GM12891 (cell line): ENCODE measurements at places on chromosomes 6 and 20.
A peak's percentile ranks its signal among the peaks of the same experiment; 100 is the strongest.

- no peak for DNase-seq
Observed at GRCh38 chr6:29510746-29511300, 23.1 kb upstream of the MAS1L start.

DNA sequence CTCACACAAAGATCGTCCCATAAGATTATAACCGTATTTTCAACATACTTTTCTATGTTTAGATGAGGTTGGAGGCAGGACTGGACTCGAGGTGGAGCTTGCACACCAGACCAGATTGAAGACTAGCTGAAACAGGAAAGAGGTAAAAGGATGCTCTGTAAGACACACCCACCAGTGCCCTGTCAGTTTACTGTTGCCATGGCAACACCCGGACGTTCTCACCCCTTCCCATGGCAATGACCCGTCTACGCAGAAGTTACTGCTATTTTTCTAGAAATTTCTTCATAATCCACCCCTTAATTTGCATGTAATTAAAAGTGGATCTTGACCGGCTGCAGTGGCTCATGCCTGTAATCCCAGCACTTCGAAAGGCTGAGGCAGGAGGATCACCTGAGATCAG is 13.6 kb upstream of the SRSF6 start:
- DNase-seq = no peak

GRCh38 chr6:127178746-127179145 is 60.3 kb downstream of the RSPO3 start:
- DNase-seq = no peak

- DNase-seq = no peak
Observed at GRCh38 chr6:130907687-130908086, 80.5 kb downstream of the SMLR1 start.

- no peak for DNase-seq
Observed at GRCh38 chr6:51526922-51527321, 560.5 kb downstream of the PKHD1 start.

DNA sequence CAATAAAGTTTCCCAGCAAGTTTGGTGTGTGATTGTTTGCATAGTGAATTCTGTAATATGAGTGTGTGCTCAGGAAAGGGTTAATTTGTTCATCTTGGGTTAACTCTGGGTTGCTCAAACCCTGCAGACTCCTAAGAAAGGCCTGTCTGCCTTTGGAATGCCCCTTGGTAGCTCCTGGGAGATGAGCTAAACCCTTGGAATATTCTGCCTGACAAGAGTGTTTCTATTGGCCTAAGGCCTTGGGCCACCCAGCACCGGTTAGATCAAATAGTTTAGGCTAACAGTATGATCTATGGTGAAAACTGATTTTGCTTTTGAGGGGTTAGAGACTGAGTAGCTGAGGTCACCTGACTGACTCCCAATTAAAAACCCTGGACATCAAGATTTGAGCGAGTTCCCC is 248.3 kb downstream of the GRM1 start:
- DNase-seq = no peak

- DNase-seq = no peak
Observed at GRCh38 chr20:31675828-31676608, 38.3 kb downstream of the COX4I2 start.

DNA sequence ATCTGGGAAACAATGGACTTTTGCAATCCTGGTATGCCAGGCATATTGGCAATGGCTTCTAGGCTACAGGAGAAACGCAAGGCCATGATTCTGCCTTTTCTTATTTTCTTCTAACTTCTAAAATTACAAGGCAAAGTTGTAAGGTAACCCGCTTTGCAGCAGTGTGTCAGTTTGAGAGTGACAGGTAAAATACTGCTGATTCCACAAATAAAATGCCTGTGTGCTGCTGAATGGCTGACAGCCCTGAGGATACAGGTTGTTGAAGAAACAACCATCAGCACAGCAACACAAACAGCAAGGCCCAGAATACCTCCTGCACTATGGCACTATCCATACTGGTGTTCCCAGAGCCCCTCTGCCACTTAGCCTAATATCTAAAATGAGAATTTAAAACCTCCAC is 37.1 kb downstream of the SLC17A1 start:
- DNase-seq = no peak

DNA sequence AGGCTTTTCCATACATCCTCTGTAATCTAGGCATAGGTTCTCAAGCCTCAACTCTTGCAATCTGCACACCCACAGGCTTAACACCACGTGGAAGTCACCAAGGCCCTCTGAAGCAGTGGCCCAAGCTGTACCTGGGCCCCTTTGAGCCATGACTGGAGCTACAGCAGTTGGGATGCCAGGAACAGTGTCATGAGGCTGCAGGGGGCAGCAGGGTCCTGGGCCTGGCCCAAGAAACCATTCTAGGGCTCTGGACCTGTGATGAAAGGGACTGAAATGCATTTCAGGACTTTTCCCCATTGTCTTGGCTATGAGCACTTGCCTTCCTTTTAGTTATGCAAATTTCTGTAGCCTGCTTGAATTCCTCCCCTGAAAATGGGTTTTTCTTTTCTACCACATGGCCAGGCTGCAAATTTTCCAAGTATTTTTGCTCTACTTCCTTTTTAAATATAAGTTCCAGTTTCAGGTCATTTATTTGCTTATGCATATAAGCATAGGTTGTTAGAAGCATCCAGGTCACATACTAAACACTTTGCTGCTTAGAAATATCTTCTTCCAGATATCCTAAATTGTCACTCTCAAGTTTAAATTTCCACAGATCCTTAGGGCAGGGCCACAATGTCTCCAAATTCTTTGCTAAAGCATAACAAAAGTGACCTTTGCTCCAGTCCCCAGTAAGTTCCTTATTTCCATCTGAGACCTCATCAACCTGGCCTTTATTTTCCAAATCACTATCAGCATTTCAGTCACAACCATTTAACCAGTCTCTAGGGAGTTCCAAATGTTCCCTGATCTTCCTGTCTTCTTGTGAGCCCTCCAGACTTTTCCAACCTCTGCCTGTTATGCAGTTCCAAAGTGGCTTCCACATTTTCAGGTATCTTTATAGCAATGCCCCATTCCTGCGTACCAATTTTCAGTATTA is 48.6 kb upstream of the CD2AP start:
- no peak for DNase-seq

DNA sequence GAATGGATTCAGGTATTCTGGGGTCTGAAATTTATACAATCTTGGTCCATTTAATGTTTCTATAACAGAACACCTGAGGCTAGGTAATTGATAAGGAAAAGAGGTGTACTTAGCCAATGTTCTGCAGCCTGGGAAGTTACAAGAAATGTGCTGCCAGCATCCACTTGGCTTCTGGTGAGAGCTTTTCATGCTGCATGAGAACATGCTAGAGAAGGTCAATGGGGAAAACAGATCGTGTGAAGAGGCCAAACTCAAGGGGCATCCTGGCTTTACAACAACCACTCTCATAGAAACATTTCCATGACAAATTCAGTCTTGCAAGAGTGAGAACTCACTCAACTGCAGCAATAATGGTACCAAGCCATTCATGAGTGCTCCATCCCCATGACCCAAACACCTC is 16.8 kb downstream of the IL22RA2 start:
- no peak for DNase-seq

GRCh38 chr20:20549267-20549612 is 163.2 kb downstream of the RALGAPA2 start:
- no peak for DNase-seq

DNA sequence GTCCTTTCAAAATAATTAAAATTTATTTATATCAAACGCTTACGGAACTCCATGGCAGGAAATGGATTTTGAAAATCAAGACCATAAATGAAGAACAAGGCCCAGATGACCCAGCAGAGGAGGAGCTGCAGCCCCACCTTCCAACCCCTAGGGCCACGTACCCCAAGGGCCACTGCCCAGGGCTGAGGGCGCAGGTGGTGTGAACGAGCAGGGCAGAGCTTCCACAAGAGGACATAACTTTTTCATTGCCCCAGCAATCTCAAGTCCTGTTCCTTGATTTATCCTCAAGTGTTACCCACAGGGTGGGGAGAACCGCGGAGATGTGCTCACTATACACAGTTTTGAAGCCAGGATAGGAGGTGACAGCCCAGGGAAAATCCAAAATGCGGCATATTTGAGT is 42.8 kb downstream of the PSMG4 start:
- DNase-seq = no peak

GRCh38 chr6:158032354-158032733 is 50.7 kb downstream of the SYNJ2 start:
- DNase-seq = no peak

DNA sequence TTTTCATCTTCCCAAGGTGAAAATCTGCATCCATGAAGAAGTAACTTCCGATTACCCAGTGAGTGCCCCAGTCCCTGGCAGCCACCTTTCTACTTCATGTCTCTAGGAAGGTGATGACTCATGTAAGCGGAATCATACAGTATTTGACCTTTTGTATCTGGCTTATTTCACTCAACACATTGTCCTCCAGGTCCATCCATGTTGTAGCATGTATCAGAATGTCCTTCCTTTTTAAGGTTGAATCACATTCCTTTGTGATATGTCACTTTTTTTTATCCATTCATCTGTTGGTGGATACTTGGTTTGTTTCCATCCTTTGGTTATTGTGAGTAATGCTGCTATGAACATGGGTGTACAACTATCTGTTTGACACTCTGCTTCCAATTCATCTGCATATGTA is 176.3 kb upstream of the CDYL start:
- DNase-seq = no peak

DNA sequence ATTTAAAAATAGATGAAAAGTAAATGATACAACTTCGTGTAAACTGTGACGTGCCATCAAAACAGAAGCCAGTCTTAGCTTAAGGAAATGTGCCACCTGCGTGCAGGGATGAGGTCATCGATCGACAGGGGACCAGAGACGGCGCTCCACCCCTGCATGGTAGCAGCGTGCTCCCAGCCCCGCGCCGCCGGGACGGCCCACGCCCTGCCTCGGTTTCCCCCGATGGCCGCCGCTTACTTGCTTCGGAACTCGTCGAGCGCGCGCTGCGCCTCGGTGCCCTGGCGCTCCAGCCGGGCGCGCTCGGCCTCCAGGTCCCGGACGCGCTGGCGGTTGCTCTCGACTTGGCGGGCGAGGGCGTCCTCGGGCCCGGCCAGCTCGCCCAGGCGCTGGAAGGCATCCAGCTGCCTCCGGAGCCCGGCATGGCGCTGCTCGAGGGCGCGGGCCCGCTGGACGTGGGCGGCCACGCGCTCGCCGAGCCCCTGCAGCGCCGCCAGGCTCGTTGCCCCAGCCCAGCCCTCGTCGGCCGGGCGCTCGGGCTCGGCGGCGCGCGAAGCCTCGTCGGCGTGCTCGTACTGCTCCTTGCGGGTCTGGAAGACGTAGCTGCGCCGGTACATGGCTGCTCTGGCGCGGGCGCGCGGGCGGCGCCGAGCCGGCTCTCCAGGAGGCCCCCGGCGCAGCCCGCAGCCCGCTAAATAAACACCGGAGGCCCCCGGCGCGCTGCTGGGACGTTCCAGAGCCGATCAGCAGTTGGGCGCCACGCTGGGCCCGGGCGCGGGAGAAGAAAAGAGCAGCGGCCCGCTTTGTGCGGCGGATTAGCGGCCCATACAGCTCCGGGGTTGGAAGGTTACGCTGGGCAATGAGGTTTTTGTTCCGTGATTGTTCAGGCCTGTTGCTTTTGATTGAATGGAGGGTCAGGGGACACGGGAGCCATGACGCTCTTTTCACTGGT is at the start of gene BFSP1:
BFSP1 (minus strand) TSS at position 664 of the 949 bp plus-strand sequence; CDS start at position 614, 50 bp downstream.
- DNase-seq = peak; percentile 43

DNA sequence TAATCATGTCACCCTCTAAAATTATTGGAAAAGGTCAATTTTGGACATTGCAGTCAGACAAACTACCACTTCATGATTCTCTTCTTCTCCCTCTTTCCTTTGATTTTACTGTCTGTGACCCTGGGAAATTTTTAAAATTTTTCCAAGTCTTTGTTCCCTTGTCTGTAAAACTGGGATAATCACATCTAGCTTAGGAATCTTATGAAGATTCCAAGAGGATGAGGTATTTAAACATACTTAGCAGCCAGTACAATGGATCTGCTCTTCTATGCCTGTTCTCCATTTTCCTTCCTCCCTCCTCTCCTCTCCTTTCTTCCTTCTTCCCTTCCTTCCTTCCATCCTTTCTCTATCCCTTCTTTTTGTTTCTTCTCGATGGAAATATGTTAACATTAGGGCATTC is 651.6 kb upstream of the MARCKS start:
- DNase-seq = no peak

DNA sequence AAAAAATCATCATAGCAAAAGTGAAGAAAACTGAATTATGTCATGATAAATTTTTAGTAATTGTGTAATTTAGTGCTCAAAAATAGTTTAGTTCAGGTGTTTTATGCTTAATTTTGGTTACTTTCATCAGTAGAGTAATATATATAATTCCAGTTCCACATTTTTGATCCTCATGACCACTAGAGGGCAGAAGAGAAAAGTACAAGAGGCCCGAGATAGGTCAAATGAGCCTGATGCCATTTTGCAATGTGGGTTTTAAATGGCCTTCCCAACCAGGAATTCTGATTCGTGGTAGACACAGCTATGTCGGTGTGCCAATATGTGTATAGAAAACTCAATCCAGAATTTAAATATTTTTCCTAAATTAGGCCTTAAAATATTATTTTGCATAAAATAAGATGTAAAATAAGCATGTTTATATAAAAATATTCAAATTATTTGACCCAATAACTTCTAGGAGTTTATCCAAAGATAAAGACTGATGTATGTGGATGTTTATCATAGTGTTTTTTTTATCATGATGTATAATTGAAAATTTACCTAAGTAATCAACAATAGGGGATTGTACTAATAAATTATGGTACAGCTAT is 159.7 kb upstream of the RPS6KA2 start:
- peak; percentile 43 for DNase-seq
